ENCODE measurements at places on chromosomes 6 and 20. TPM values are rescaled to one million over a fixed set of nuclear protein-coding genes. Genes with fewer than 3 reads are reported as not detected.

- no peak overlapping the region for H3K4me3 ChIP-seq
- no peaks in the 10 kb centered on the region for H3K27me3 ChIP-seq
- peak overlapping the region; percentile 51 for H3K27ac ChIP-seq
Measured at GRCh38 chr6:158684311-158684710, 34.5 kb downstream of the SYTL3 start.

- H3K4me3 ChIP-seq, result no peak overlapping the region
- no peak overlapping the region for H3K27ac ChIP-seq
- peaks cover 4% of the 10 kb centered on the region for H3K27me3 ChIP-seq
- no peaks in the 10 kb centered on the region for H3K36me3 ChIP-seq
Measured at GRCh38 chr6:113668641-113669408, 188.3 kb upstream of the MARCKS start.

DNA sequence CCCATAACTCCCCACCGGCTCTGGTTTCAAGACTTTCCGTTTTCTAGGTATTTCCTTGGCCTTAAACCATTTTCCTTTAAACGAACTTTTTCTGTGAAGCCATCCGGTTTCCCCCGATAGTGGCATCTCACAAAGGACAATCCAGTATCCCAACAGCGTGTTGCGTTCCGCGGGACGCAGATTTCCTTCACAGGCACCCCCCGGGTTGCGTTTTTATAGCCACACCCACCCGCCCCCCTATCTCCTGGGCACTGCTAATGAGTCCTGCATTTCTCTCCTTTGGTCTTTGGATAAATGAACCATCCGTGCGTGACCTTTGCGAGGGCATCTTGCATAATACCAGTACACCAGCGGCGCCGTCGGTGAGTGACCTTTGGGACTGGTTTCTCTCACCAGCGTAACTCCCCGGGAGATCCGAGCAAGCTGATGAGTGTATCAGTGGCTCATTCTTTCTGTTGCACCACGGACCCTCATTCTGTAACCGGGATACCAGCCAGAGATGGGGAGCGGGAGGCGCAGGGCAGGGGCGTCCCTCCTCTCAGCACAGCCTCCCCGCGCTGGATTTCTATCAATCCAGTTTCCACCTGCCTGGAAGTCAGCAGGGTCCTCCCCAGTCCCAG, 586 bp upstream of the NQO2 start:
- H3K36me3 ChIP-seq, result peaks cover 4% of the 10 kb centered on the region
- H3K27ac ChIP-seq, result peak overlapping the region; percentile 82
- peaks cover 16% of the 10 kb centered on the region for H3K4me1 ChIP-seq
- H3K4me3 ChIP-seq, result peak overlapping the region; percentile 82
- H3K27me3 ChIP-seq, result no peaks in the 10 kb centered on the region
- DNase-seq, result peak; percentile 88

DNA sequence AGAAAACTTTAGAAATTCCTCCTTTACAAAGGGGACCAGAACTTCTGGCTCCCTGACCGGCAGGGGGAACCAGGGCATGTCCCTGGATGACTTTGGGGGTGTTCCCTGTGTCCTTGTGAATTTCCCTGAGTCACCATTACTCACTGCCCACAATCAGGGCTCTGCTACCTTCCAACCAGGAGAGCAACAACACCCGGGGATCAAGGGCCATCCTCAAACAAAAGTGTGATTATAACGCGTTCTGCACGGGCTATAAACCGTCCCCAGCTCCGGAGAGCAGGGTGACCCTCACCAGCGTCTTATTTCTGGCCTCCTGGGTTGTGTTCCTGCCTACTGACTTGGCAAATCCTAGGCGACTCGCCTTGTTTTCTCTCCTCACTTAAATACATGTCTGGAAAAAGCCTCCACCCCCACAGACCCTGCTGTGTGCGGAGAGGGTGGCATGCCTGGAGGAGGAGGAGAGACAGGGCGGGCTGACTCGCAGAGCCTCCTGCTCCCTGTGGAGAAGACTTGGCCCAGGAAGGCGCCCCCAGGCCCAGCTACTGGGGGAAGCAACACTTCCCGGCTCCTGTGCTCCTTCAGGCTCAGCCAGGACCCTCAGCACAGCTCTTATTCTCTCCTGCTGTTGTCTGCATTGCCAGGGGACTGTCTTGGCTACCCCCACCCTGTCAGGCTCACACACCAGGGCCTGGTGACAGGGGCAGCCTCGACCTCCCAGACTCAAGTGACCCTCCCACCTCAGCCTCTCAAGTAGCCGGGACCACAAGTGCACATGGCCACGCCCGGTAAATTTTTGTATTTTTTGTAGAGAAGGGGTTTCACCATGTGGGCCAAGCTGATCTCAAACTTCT, 54.1 kb downstream of the FGD2 start:
- H3K4me3 ChIP-seq, result no peak overlapping the region
- H3K27ac ChIP-seq, result no peak overlapping the region
- peak; percentile 43 for DNase-seq
- no peaks in the 10 kb centered on the region for H3K36me3 ChIP-seq
- H3K27me3 ChIP-seq, result no peaks in the 10 kb centered on the region

DNA sequence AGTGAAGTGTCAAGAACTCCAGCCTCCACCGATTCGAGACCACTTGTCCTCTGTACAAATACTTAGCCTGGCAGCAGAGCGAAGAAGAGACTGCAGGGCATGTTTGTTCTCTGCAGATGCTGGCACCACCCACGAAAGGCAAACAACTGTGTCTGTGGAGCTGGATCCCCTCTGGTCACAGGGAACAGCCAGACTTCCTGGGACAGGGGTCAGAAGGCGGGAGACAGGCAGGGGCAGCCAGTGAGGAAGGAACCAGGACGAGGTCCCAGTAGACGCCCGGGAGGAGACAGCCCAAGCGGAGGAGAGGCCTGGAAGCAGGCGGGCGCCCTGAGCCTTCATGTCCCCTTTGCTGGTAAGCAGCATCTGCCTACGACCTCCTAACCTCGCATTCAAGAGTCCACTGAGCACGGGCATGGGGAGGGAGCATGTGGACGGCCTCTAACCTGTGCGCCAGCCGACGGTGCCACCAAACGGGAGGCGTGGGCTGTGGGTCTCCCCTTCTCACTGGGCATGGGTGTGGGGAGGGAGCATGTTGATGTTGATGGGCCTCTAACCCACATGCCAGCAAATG, 265.5 kb downstream of the DLL1 start:
- no peaks in the 10 kb centered on the region for H3K36me3 ChIP-seq
- peaks cover 14% of the 10 kb centered on the region for H3K27me3 ChIP-seq
- H3K27ac ChIP-seq, result no peak overlapping the region
- no peak overlapping the region for H3K4me3 ChIP-seq
- no peaks in the 10 kb centered on the region for H3K4me1 ChIP-seq

- peaks cover 7% of the 10 kb centered on the region for H3K4me1 ChIP-seq
- H3K27ac ChIP-seq, result no peak overlapping the region
- no peak overlapping the region for H3K4me3 ChIP-seq
- DNase-seq, result no peak
- no peaks in the 10 kb centered on the region for H3K27me3 ChIP-seq
Measured at GRCh38 chr6:157215717-157216116, 107.6 kb downstream of the TMEM242 start.

DNA sequence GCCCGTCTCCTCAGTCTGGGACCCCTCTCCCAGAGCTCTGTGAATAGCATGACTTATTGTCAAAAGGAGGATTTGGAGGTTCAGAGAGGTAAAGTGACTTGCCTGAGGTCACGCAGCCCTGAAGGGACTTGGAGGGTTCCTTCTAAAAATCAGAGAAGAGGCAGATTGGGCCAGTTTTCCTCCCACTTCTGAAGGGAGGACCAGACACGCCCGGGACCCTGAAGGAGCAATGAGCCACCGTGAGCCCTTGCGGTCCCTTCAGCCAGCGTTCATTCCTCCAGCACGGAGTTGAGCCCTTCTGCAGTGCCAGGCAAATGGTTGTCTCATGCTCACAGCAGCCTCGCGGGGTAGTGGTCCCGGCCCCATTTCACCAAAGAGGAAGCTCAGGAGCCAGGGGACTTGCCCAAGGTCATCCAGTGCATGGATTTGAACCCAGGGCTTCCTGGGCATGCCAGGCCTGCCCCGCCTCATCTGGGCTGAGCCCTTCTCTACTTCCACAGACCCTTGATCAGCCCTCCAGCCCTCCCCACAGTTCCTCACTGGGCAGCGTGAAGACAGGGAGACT, 7.4 kb downstream of the SRC start:
- H3K4me3 ChIP-seq, result no peak overlapping the region
- H3K27ac ChIP-seq, result no peak overlapping the region
- no peaks in the 10 kb centered on the region for H3K4me1 ChIP-seq
- H3K36me3 ChIP-seq, result no peaks in the 10 kb centered on the region
- no peaks in the 10 kb centered on the region for H3K27me3 ChIP-seq

DNA sequence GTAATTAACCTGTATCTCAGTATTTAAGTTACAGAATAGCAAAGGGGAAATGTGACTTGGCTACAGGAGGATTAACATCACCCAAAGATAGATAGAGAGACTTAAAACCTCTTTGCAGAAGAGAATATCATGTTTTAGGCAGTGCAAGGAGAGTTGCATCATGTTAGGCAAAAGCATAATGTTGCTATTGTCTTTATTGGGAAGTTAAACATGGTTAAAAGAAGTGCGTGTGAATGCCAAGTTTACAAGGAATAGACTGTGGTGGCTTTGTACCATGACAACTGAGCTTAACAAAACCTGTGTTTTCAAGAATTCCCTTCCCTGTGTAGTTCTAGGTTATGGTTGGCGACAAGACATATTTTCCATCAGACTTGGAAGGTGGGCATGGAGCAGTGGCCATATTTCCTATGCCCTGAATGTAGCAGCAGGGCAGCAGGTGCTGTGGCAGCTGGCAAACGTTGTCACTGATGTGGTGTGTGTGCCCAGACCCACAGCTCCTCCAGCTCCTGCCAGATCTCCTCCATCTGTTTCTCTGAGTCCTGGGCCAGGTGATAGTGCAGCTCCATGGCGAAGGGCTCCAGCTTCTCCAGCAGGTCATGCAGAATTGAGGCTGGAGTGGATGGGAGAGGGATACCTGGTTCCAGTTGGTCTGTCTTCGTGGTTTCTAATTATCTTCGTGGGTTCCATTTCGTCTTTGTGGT, 163.3 kb downstream of the QRSL1 start:
- no peaks in the 10 kb centered on the region for H3K4me1 ChIP-seq
- no peaks in the 10 kb centered on the region for H3K36me3 ChIP-seq
- peaks cover 11% of the 10 kb centered on the region for H3K27me3 ChIP-seq
- no peak overlapping the region for H3K27ac ChIP-seq
- DNase-seq, result no peak

DNA sequence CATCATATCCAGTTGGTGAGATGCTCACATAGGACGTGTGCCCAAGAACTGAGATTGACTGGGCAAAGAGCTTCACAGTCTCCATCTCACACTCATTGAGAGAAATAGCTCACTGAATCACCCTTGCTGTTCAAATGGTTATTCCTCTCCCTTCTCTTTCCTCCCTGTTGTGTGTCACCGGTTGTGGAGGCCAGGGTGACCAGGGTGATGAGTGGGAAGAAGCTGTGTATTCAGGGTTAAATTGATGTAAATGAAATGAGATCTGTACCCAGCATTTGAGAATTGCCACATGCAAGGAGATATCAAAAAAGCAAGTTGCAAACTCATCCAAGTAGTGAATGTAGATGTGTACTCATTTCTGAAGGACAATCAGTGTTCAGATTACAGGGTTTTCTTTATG, 36.6 kb upstream of the VAPB start:
- DNase-seq, result peak; percentile 48
- H3K27ac ChIP-seq, result no peak overlapping the region
- H3K4me1 ChIP-seq, result peaks cover 5% of the 10 kb centered on the region
- no peak overlapping the region for H3K4me3 ChIP-seq
- no peaks in the 10 kb centered on the region for H3K27me3 ChIP-seq

DNA sequence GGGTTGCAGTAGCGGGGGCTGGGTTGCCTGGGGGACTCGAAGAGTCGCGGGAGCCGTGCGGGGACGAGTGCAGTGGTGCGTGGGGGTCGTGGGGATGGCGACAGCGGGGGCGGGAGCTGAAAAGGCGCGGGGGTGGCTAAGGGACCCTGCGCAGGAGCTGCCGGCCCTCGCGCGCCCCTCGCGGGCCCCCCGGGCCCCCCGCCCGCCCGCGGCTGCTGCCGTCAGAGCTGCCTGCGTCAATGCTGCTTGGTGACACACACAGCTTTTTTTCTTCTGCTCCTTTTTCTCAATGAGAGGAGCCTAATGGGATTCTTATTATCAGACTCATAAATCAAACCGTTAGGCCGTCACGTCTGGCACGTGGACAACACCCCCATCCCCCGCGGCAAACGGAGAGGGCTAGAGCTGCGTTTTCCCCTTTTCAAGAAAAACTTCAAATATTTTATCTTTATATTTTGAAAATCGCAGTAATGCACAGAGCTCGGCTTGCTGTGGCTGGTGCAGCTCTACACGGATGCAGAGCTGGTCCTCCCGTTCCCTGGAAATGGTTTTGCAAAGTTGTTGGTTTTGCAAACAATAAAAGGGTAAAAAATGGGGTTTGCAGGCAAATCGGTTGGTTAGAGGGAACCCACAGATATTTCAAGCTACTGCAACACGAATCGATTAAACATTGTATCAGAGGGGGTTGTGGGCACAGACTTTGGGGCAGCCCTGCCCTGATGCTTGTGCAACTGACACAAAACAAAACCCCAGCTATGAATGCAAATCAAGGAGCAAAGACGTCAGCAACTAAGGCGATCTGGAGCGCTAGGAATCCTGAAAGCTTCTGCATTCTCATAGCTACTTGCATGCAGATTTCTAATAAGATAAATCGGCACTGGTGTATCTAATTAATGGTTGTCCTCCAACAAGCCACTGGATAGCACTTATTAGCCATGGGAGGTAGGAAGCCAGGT, 161.4 kb downstream of the TBXT start:
- H3K27ac ChIP-seq, result no peak overlapping the region
- DNase-seq, result no peak
- no peaks in the 10 kb centered on the region for H3K36me3 ChIP-seq
- H3K4me1 ChIP-seq, result peaks cover 9% of the 10 kb centered on the region
- no peak overlapping the region for H3K4me3 ChIP-seq

GRCh38 chr20:32806356-32806755, 13.4 kb upstream of the MAPRE1 start:
- H3K36me3 ChIP-seq, result no peaks in the 10 kb centered on the region
- H3K4me3 ChIP-seq, result no peak overlapping the region
- H3K27me3 ChIP-seq, result no peaks in the 10 kb centered on the region
- H3K27ac ChIP-seq, result no peak overlapping the region

DNA sequence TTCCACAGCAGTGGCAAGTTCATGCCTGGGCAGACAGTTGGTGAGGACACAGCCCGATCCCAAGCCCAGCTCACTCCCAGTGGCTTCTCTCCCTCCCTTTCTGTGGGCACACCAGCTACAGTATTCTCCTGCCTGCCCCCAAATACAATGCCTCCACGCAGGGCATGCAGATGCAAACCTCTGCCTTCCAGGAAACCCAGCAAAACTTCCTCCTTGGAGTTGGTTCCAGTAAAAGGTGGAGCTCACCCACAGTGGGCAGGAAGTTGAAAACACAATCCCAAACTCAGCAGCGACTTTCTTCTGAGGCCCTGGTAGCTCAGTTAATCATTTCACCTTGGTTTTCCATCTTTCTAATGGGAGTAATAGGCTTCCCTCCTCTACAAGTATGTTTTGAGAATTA, 93.7 kb downstream of the LY86 start:
- peaks cover 22% of the 10 kb centered on the region for H3K4me1 ChIP-seq
- no peak overlapping the region for H3K4me3 ChIP-seq
- no peaks in the 10 kb centered on the region for H3K27me3 ChIP-seq
- H3K36me3 ChIP-seq, result no peaks in the 10 kb centered on the region
- no peak overlapping the region for H3K27ac ChIP-seq

Gene SLA2
- total RNA-seq, result 44.1 TPM

Gene CNKSR3
- total RNA-seq, result 0.12 TPM

Gene KDM1B
- total RNA-seq, result 14.4 TPM

Gene DEFB123
- not detected for total RNA-seq

Gene KCNS1
- total RNA-seq, result 0.40 TPM

Gene AIG1
- 26.1 TPM for total RNA-seq

Gene PRND
- not detected for total RNA-seq

Gene NELFE
- total RNA-seq, result 83.2 TPM

Gene FBXO30
- 2.0 TPM for total RNA-seq

Gene TRIM31
- total RNA-seq, result not detected

Gene GMPR
- total RNA-seq, result 0.94 TPM

Gene GTSF1L
- not detected for total RNA-seq
